ENCODE measurements at places on chromosomes 4 and X.
A peak's percentile ranks its signal among the peaks of the same experiment; 100 is the strongest.

- DNase-seq: no peak
Observed at GRCh38 chr4:182418054-182418734, 175.0 kb downstream of the TENM3 start.

GRCh38 chr4:48499551-48500066, 9.6 kb downstream of the ZAR1 start:
- no peak for DNase-seq

DNA sequence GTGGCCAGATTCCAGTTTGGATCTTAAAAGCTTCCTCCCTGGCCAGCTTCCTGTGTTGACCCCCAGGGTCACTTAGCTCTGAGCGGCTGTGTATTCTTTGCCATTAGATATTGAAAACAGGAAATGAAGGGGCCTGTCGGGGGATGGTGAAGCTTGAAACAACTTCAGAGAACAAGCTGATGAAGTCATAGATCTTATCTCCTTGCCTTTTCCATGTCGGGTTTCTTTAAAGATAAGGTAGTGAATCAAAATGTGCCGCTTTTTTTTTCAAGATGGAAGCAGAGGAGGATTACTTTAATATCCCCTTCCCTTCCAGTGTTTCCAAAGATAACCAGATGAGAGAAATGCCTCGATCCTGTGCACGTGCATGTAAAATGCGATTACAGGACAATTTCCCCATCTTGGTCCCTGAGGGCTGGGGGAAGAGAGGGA, 508.5 kb downstream of the MID1IP1 start:
- DNase-seq: no peak

- no peak for DNase-seq
Observed at GRCh38 chr4:33715841-33716395, 2528.4 kb downstream of the ARAP2 start.

DNA sequence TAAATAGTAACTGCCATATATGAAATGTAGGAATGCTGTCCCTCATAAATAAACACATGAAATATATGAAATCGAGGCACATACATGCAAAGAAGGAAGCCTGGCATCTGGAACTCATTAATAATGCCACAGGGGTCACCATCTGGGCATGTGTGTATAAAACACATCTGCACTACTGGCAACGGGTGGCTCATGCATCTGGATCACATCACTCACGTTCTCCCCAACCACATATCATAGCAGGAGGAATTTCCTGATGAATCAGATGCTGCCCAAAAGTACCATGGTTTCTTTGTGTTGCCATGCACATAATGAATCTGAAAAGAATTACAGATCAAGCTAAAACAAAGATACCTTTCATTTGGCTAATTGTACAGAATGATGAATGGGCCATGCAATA, 28.6 kb downstream of the RNF175 start:
- DNase-seq: no peak

DNA sequence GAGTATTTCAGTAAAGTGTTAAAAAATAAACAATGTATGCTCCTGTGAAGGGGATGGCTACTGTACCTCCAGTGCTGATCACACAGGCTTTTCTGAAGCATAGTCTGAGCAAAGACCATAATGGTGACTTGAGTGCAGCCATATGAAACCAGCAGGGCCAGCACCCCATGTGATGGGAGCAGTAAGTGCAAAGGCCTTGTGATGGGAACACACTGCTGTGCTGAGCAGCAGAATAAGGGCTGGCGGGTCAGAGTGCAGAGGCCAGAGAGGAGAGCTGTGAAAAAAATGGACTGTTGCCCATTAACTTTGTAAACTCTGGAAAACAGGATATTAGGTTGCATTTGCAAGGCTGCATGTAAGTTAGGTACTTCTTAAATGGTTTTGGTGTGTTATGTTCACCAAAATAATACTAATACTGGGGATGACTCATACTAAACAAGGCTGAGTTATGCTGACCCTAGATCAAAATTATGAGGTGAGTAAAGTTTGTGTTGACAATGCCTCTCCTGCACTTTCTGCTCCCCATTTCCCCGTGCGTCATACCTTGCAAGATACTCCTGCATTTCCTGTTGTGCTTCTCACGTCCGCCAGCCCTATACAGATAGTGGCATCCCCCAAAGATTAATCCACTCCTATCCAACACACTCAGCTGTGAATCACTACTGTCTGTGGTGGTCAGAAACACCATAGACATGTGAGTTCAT, 67.0 kb upstream of the FAM9A start:
- no peak for DNase-seq

GRCh38 chr4:153494562-153494961, 28.4 kb downstream of the TMEM131L start:
- DNase-seq: no peak

DNA sequence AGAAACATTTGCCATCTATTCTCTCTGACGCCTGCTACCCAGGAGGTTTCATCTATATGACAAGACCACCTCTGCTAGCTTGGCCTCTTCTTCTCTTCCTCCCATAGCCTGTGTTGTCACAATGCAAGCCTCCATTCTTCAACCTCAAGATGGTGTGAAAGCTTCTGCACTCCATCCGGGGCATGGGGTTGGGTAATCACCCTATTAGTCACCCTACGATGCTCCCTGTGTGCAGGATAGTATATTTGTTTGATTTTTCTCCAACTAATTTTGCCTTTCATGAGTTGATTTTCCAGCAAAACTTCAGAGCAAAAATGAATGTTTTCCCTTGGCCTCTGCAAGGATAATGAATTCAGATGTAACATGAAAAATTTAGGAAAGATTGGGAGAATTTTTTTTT, 128.0 kb upstream of the STS start:
- DNase-seq: no peak

GRCh38 chrX:117510453-117510852, 606.2 kb downstream of the KLHL13 start:
- peak; percentile 14 for DNase-seq

DNA sequence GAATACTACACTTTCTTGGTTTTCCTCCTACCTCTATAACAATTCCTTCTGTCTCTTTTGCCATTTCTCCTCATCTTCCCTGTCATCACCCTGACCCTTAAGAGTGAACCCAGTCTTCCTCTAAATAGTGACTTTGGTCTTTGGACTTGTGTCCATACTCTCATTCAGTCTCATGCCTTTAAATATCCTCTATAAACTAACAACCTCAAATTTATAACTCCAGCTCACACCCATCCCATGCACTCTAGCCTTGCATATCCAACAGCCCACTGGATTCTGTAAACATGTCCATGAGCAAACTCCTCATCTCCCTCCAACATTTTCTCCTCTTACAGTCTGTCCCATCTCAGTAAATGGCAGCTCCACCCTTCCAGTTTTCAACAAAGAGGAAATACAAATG, 15.0 kb downstream of the BCLAF3 start:
- no peak for DNase-seq

GRCh38 chr4:13484749-13485221, 645 bp upstream of the RAB28 start:
- no peak for DNase-seq

DNA sequence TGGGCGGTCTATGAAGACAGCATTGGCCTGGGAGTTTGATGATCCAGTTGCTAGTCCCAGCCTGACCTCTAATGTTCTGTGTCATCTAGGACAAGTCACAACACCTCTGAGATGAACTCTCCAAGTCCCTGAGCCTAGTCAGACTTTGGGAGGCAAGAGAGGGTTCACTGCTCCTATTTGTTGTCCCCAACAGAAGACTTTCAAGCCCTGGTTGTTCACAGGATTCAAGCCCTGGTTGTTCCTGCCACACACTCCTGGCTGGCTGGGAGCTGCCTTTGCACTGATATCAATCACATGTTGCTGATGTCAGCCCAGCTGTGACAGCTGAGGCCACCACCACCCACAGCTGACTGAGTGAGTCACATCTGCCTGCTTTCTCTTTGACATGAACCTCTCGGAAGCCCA, 253.2 kb upstream of the RASGEF1B start:
- DNase-seq: no peak

- no peak for DNase-seq
Observed at GRCh38 chrX:106707771-106708454, 18.6 kb upstream of the RNF128 start.

- no peak for DNase-seq
Observed at GRCh38 chr4:86791126-86791525, 58.1 kb downstream of the SLC10A6 start.

DNA sequence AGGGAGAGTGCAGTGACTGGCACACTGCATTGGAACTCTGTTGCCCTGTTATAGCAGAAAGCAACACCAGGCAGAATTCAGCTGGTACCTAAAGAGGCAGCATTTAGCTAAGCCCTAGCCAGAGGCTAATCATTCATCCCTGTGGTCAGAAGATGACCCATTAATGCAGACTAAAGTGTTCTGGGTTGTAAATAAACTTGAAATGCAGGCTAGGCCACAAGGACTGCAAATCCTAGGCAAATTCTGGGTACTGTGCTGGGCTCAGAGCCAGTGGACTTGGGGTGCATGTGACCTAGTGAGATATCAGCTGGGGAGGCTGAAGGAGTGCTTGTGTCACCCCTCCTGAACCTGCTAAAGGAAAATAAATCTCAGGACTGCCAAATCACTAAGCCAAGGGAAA, 91.2 kb downstream of the LPAR4 start:
- no peak for DNase-seq

DNA sequence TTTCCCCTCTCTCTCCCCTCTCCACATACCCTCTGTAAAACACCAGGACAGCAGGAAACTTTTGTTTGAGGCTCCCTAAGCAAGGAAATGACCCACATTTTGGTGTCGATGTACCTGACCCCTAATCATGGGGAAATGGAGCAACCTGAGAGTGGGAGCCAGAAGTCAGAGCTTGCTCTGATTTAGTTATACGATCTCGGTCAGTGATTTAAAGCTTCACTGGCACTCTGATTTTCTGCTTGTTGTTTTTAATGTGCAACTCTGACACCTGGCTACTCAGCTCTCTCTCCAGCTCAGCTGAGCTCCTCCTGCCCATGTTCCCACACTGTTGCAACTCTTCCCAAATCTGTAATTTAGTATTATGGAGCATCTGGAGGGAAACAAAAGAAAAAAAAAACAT, 408.6 kb downstream of the ADAM29 start:
- no peak for DNase-seq

DNA sequence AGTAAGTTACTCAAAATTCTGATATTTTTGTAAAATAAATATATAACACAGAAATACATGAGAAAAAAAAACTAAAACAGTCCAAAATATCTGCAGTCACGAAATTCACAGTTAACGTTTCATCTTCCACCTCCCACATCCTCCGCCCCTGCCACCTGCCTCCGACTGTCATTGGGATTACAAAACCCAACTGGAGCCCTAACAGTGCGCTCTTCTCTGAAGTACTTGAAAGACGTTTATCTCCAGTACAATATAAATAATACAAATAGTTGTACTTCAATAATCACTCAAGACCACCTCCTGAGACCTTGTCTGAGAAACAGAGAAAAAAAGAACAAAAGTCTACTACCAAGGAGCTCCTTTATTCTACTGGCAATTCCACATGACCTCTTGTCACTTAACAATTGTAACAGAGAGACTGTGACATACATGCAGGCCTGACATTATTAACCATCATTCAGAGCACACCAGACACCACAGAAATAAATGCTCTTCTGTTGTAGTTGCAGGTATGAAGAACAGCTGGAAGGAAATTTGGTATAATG, 280.6 kb downstream of the PPP3CA start:
- no peak for DNase-seq

- DNase-seq: no peak
Observed at GRCh38 chr4:8107146-8107657, 51.4 kb downstream of the ABLIM2 start.

DNA sequence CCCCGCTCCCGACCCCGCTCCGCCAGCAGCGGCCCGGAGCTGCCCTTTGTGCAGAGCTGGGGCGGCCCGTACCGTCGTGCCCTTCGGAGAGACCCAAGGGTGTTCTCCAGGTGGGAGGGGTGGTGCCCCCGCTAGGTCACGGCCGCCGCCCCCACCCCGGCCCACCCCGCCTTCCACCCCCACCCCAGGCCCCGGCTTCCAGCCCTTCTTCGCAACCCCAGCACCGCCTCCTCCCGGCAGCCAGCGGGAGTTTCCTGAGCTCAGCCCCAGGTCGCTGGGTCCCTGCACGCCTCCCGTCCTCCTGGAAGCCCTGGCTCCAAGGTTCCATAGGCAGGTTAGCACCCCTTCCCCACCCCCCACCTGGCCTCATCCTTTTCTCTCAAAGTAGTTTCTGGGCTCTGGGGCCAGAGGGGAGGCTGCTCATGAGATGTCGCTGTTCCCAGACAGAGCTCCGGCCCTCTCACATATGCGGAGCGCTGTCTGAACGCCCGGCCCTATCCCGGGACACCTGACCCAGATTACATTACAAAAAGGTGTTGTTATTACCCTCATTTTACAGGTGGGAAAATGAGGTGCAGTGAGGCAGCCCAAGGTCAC, 25.2 kb upstream of the FGFR3 start:
- no peak for DNase-seq

DNA sequence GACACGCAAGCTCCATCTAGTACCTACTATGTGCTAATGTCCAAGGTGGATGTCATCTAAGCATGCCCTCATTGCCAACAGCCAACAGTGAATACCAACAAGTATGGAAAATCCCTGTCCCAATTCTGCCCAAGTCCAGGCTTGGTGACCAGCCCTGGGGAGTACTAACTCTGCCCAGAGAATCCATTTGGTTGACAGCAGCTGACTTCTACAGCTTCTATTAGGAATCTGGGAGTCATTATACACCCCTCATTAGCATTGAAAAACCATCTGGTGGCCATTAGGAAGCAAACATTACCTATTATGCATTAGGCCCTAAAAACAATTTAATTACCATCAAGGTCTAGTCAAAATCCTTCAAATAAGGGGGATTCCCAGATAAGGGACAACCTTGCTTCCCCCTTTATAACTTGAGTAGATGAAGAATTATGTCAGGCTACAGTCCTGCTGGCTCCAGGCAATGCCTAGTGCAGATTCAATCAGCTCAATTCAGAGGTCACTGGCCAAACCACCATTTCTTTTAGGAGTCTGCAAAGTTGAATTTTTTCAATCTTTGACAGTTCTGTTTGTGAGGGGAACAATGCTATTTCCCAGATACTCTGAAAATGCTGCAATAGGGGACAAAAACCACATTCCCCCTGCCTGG, 228.0 kb upstream of the LDB2 start:
- DNase-seq: no peak

DNA sequence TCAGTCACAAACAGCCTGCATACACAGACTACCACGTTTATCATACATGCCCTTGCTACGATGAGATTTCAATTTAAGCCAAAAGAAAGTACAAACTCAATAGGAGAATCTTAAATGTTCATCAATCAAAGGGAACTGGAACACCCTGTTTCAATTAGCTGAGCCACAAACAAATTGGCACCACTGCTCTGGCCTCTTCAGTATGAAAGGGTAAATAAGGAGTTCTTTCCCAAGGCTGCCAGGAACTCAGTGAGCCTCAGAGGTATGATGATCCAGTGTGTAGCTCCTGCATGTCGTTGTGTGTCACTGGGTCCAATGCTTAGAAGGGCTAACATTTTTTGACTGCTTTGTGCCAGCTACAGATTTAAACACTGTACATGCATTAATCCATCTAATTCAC, 5.4 kb downstream of the RNF150 start:
- no peak for DNase-seq

DNA sequence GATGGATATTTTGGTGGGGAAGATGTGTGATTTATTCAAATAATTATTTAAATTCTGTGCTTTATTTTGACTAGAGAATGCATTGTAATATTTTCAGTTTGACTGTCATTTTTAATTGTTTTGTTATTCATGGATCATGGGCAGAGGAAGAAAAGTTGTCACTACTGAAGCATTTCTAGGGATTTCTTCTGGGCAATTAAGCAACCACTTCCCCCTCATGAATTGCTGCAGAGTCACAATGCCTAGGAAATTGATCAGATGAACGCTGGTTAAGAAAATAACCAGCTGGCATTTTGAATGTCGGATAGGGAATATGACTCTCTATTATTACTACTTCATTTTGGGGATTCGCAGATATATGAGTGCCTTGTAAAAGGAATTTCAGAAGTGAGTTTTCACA, 283.3 kb downstream of the IL15 start:
- no peak for DNase-seq

Measured in NCI-H2081 treated with DMSO at 0.1 percent for 48 hours (cell line).